Fibroblast of villous mesenchyme (primary cell): ENCODE measurements at places on chromosomes 6 and 20. TPM values are rescaled to one million over a fixed set of nuclear protein-coding genes. Genes with fewer than 3 reads are reported as not detected.

GRCh38 chr6:33211666-33212422 lies 3.5 kb downstream of the RING1 start:
- no peak for DNase-seq

DNA sequence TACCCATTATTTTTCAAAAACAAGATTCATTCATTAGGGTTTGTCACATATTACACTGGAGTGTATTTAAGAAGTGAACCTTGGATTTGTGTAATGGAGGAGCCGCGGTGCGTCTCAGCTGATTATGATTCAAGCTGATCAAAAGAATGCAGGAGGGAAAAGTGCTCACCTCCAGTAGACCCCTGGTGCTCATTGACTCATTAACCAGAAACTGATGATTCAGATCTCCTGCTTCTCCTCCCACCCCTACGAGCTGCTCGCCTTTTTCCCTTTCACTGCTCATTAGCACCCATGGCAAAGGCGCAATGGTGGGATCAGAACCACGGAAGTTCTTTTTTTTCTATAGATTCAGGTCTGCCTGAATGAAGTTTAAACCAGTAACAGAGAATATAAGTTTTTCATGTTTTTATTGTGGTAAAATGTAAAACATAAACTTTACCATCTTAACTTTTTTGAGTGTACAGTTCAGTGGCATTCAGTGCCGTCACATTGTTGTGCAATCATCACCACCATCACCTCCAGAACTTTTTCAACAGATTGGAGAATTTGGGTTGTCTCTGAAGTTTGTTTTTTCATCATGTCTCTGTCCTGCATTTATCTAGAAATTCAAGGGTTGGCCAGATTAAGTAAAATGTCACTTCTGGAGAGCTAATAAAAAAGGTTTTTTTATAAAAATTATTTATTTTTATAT lies 101.6 kb downstream of the LINC00237 start:
- DNase-seq = no peak

GRCh38 chr6:72969666-72970065 lies 255.6 kb downstream of the KHDC1L start:
- no peak for DNase-seq

DNA sequence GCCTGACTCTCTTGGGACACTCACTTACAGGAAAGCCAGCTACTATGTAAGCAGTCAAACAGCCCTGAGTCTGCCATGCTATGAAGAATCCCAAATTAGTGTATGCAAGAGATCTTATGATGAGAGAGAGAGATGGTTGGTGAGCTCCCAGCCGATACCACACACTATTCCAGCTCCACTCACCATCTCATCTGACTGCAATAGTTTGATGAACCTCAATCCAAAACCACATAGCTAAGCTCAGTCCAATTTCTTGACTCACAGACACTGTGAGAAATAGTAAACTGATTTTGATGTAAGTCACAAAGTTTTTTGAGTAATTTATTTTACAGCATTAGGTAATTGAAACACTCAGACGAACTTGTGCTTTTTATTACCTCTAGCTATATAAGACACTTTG lies 441.4 kb downstream of the COL12A1 start:
- DNase-seq = no peak

DNA sequence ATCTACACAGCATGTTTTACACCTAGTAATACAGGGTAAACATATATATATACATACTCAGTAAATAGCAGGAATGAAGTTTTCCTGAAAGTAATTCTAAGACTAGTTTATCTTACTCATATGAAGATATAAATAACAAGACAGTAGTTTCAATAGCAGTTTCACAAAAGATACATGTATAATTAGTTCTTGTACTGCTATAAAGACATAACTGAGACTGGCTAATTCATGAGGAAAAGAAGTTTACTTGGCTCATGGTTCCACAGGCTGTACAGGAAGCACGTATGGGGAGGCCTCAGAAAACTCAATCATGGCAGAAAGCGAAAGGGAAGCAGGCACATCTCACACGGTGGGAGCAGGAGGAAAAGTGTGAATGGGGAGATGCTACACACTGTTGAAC lies 16.9 kb downstream of the RARS2 start:
- no peak for DNase-seq

DNA sequence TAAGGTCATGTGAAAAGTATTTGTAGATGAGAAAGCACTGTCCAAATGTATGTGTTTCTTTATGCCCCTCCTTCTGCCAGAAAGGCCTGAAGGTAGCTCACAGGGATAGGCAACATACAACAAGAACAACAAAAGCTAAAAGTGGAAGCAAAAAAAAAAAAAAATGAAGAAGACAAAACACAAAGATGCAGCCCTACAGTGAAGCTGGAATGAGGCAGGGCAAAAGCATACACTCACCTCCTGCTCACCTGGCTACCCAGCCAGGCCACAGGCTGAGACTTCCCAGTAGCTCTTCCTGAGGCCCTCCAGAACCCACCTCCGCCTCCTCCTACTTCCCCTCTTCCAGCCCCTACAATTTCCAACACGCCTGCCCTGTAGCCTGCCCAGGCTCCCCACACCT lies 2.4 kb downstream of the UNC5CL start:
- no peak for DNase-seq

DNA sequence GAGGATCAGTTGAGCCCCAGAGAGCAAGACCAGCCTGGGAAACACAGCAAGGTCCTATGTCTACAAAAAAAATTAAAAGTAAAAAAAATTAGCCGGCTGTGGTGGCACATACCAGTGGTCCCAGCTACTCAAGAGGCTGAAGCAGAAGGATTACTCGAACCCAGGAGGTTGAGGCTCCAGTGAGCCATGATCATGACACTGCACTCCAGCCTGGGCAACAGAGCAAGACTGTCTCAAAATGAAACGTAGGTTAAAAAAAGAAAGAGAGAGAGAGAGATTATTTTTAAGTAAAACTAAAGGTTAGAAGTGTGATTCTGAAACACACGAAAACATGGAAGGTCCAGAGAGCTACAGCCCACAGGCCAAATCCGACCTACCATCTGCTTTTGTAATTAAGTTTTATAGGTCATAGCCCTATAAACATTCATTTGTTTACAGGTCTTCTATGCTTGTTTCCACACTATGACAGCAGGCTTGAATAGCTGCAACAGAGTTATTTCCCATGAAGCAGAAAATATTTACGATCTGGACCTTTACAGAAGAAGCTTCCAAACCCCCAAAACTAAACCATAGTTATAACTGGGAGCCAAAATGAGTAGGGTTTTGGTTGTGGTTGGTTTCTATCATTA lies 279.7 kb downstream of the GMDS start:
- DNase-seq = peak; percentile 41

DNA sequence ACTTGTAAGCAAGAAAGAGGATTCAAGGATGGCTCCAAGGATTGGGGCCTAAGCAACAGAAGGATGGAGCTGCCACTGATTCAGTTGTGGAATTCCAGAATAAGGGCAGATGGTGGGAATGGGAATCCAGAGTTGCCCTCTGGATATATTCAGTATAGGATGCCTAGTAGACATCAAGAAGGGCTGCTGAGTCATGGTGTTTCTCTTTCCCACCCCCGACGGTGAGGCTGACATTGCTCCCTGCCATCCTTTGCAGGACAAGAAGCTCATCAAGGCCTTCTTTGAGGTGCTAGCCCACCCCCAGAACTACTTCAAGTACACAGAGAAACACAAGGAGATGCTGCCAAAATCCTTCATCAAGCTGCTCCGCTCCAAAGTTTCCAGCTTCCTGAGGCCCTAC lies 11.2 kb upstream of the ZNF76 start:
- no peak for DNase-seq

DNA sequence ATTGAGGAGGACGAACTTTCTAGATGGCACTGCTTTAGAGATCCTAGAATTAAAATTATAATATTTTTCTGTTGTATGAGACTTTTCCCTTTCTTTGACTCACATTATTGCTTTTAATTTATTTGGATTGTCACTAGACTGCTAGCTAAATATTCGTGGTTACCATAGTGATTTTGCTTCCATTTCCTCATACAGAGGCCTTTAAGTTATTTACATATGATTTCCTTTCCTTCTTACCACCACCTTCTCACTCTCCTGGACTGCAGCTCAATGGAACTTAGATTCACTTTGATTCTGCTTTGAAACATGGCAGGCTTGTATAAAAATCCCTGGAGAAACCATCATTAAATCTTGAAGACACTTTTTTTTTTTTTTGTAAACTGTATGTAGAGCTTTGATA lies 222.9 kb downstream of the LAMA2 start:
- no peak for DNase-seq

Gene TRIM10
- not detected in 2 replicates for total RNA-seq

Gene CSNK2A1
- 79.2 and 117 TPM in 2 replicates for total RNA-seq

Gene IMPG1
- total RNA-seq = not detected in 2 replicates
